ENCODE measurements at places on chromosomes 7 and 10.
A peak's percentile ranks its signal among the peaks of the same experiment; 100 is the strongest.

DNA sequence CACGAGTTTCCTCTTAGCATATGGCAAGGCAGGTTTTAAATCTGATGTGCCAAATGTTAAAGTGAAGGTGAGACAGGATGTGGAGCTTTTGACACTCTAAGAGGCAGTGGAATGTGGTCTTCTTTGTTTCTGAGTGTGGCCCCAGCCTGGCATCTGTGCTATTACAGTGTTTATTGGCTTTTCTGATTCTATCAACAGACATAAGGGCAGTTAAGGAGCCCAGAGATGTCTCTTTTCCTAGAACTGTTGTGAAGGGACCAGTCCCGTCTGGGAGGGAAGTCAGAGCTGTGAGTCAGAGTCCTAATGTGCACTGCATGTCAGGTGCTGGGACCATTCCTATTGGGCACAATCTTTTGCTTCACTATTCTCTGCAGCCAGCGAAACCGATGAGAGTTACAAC, 32.5 kb downstream of the TRUB1 start:
- DNase-seq, result no peak

- DNase-seq, result no peak
These were observed 71.7 kb downstream of the MYL10 start for GRCh38 chr7:101557421-101557820.

DNA sequence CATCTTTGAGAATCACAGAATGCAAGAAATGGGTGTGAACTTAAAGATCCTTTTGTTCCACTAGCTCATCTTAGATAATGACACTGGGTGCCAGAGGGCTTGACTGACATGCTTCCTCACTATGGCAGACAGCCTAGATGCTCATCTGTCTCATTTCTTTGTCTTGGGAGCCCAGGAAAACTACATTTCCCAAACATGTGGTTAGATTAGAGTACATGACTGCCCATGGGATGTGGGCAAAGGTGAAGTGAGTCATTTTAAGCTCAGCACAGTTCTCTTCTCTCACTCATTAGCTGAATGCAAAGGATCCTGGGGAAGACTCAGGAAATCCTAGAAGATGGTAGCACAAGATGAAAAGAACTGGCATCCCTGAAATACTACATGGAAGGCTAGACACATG, 32.5 kb upstream of the TBX20 start:
- DNase-seq, result peak; percentile 7

DNA sequence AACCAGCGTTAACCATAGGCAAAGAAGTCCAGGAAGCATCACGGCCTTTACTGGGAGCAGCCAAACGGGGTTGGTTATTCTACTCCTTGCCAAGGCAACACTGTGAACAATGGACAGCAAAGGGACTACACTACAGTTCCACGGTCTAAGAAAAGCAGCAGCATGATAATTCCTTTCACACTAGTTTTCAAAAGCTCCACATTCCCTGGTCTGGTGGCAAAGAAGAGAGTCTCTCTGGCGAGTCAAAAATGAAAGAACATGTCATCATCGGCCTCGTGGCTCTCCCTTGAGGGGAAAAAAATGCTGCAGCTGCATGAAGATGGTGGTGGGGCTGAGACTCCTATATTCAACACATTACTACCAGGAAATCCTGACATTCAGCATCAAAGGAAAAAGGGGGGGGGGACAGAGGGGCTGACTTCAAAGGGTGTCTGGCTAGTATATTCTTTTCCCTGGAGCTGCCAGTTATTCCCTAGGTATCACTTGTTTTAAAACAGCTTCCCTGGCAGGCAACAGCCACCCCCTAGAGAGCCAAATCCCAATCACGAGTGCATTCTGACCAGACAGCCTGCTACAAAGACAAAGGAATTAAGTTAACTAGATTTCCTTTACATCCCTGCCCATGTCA, 49.1 kb downstream of the SLC37A3 start:
- peak; percentile 34 for DNase-seq

DNA sequence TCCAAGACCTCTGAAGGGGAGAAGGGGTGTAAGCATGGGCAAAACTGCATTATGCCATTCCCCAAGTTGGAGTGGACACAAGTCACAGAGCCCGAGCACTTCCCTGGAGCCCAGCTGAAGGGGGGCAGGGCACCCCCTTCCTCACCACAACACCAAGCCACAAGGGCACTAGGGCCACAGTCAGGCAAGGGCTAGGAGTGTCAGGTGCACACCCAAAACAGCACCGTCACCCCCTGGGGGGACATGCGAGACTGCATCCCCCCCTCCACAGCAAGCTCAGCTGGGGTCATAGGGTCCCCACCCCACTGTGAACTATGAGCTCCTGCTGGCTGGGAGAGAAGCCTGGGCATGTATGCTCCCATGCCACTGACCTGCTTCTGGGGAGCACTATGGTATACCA, 143.9 kb downstream of the GRID1 start:
- DNase-seq, result no peak

DNA sequence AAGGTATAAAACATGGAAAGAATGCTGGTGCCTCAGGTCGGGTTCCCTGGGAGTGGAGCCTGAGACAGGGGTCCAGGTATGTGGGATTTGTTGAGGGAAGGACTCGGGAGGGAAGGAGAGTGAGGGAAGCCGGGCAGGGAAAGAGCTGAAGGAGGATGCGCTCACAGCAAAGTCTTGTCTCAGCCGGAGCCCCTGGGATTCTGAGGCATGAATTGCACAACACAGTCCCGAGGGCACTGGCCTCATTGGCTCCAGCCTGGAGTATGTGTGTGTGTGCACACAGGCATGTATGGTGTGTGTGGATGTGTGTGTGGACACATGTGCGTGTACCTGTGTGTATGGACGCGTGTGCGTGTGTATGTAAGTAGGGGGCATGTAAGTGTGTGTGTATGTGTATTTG, 87.4 kb downstream of the WDFY4 start:
- DNase-seq, result no peak

DNA sequence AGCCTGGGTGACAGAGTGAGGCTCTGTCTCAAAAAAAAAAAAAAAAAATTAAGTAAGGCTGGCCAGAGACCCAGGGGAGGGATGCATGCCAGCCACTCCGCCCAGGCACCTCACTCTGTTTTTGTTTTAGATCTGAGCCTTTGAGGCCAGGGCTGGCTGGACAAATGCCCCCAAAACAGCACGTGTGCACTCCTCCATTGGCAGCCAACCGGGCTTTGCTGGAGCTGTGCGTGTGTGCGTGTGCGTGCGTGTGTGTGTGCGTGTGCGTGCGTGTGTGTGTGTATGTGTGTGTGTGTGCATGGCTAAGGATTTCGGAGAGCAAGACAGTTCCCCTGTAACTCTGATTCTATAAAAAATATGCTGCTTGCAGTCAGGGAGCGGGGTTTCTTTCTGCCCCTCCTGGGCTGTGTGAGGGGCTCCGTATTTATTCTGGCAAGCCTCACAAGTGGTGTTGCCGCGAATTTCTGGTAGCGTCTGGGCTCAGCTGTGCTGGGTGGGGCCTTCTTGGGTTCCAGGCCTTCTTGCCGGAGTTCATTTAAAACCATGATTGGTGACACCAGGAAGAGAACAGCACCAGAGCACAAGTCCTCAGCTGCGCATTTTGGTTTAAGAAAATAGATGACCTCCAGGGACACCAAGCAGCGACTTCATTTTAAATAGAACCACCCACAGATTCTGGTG, 28.1 kb upstream of the UNCX start:
- no peak for DNase-seq

DNA sequence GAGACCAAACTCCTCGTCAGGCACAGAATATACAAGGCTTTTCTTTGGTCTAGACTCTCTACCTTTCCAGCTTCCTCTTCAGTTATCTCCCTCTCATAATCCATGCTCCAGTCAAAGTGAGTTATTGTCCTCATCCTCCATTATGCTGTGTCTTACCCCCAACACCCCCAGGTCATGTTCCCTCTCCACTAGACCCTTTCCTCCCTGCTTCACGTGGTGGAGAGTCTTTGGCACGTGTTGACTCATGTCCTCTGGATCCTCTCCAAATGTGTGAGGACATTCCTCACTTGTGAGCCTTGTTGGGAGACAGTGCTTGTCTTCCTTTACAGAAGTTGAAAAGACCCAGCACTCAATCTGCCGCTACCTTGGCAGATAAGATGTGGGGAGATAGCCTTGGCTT, 36.0 kb upstream of the DLD start:
- DNase-seq, result peak; percentile 64

GRCh38 chr10:2620827-2621521, 446.4 kb upstream of the PFKP start:
- DNase-seq, result no peak

GRCh38 chr7:55939514-55940123, 12.1 kb upstream of the MRPS17 start:
- no peak for DNase-seq

DNA sequence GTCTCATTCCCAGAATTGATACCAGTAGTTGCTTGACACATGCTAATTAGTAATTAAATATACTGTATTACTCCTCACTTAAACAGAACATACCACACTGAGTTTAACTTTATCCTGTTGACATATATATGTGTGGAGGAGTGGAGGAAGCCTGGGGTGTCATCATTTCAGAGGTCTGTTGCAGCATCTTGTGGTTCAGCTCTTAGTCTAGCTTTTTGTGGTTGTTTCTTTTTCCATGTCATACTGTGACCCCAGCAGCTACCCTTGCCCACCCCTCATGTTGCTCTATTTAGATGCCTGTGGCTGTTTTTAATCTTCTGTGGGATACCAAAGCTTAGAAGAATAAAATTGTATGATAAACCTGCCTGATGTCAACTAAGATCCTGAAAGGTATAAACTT, 875.4 kb downstream of the LRMDA start:
- DNase-seq, result peak; percentile 57

GRCh38 chr7:77409739-77410547, 6.2 kb downstream of the GSAP start:
- DNase-seq, result peak; percentile 93

DNA sequence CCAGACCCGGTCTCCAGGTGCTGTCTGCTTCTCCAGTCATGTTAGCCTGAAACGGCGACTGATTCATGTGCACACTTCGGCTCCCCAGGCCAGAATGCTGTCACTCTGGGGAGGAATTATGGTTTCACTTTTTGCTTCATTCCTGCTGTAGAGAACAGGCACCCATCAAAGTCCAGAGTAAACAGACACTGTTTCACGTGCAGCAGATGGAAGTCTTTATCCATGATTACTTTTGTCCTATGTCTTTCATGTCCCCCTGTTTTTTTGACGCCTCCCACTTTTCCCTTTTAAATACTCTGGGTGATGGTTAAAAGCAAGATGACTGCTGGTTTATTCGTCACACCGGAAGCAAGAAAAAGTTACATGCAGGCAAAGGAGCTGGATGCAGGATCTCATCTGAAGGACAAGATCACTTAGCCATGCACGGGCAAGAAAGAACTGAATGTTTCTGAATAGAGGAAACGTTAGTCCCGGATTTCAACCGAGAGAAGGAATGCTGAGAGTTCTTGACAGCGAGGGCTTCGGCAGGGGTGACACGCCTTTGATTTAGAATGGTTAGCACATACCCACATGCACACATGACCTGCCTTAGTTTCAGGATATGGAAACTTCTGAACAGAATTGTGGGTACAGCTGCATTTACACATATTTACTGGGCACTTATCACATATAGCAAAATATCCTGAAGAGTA, 250.0 kb upstream of the KLF6 start:
- DNase-seq, result peak; percentile 47

- peak; percentile 52 for DNase-seq
These were observed 23.0 kb downstream of the ASB15 start for GRCh38 chr7:123624527-123625183.

GRCh38 chr10:51789903-51790302, 90.5 kb upstream of the CSTF2T start:
- DNase-seq, result no peak

DNA sequence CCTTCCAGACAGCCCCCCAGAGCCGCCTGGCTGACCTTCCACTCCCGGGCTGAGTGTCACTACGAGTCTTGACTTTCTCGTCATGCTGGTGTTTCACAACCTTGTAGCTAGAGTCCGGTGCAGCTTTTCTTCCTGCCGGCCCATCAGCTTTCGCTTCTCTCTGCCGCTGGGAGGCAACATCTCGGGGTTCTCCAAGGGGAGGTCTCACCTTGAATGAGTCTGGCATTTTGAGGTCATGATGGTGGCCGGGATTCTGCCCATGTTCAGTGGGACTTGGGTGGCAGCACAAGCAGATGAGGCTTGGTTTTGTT, 285.2 kb downstream of the CAMK1D start:
- DNase-seq, result no peak

- peak; percentile 64 for DNase-seq
These were observed 106.4 kb downstream of the EGFR start for GRCh38 chr7:55124989-55125875.

GRCh38 chr7:25632616-25633015, 404.3 kb upstream of the NPVF start:
- DNase-seq, result no peak

DNA sequence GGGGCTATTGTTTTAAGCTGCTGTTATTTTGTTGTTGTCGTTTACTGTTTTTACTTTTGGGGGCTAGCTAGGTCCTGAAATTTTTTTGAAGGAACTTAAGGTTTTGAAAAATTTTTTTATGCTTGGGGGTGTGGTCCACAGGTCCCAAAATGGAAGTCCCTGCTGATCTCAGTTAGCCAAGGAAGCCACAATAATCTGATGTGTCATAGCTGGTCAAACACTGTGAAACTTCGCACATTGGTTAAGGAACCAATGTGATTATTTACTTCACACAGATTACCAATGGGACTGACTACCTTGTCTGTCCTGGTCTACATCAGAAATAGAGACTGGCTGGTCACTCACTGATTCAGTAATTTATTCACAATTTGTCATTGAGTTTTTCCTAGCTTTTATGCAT, 29.5 kb upstream of the HYCC1 start:
- no peak for DNase-seq

DNA sequence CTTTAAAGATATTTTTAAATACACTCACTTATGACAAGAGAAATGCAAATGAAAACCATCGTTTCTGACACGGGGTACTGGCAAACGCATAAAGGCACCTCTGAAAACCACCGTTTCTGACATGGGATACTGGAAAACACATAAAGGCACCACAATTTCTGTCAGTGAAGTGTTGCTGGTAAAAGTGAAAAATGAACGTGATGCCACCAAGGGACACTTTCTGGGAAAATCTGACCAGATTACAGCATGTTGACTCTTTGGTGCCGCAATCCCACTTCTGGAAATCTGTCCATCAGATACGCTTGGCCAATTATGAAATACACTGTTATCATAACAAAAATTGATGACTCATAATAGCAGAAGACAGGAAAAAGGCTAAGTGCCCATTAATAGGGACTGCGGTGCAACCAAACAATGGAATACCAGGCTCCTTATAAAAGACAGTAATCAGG, 131.7 kb downstream of the ZMYND11 start:
- peak; percentile 41 for DNase-seq
